ENCODE measurements at places on chromosomes 5 and 9.

- no peak for DNase-seq
Observed at GRCh38 chr5:54523534-54523933, 6.0 kb downstream of the SNX18 start.

DNA sequence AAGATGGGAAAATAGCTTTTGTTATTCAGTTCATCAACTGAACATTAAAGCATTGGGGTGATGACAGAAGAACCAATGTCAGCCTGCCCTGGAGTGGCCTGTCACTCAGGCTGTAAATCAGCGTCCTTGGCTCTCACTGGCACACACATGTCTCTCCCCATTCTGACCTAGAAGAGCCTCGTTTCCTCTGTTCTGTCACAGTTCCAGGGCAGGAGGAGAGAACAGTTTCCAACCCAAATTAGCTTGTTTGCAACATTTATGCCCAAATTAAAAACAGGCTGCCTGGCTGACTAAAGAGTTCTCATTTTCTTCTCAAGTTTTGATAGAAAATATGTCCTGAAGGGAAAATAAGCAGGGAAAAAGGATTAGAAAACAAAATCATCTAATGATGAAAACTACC is 520.1 kb downstream of the CHSY3 start:
- DNase-seq: no peak

GRCh38 chr9:114413861-114414301 is 26.1 kb upstream of the AKNA start:
- no peak for DNase-seq

GRCh38 chr9:36987891-36988290 is 46.2 kb downstream of the PAX5 start:
- no peak for DNase-seq

GRCh38 chr9:127890053-127890452 is 9.3 kb downstream of the ST6GALNAC6 start:
- DNase-seq: no peak

- DNase-seq: no peak
Observed at GRCh38 chr5:155728146-155728856, 598.7 kb upstream of the SGCD start.

- no peak for DNase-seq
Observed at GRCh38 chr9:109037946-109038715, 24.8 kb upstream of the CTNNAL1 start.

GRCh38 chr5:158591301-158591863 is 508.3 kb downstream of the EBF1 start:
- no peak for DNase-seq

GRCh38 chr5:168342151-168342825 is 50.8 kb downstream of the WWC1 start:
- DNase-seq: no peak

DNA sequence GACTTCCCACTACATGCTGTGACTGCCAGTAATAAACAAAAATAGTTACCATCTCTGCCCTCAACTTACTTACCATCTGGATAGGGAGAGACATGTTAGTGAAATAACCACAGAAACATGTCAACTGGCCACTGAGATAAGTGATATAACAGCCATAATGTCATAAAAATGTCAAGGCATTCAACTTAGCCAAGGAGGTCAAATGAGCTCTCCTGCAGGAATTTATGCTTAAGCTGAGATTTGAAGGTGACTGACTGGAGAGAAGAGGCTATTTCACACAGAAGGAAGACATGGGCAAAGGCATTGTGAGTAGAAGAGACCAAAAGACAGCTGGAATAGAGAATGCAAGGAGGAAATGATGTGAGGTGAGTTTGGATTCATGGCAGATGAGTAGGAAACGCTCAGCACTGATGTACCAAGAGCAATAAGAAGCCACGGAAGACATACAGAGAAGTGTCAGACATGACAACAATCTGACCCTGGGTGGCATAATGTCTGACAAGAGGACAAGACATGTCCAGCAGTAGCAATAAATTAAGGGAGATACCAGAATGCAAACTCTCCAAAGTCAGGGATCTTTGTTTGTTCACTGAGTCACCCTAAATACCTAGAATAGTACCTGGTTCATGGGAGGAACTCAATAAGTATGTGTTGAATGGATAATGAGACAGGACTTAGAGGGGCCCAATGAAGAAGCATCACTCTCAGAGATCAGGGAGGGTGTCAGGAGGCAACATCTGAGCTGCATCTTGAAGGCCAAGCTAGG is 318.8 kb downstream of the ACTL7B start:
- no peak for DNase-seq

GRCh38 chr9:124781967-124782660 is 5.2 kb downstream of the OLFML2A start:
- DNase-seq: no peak

DNA sequence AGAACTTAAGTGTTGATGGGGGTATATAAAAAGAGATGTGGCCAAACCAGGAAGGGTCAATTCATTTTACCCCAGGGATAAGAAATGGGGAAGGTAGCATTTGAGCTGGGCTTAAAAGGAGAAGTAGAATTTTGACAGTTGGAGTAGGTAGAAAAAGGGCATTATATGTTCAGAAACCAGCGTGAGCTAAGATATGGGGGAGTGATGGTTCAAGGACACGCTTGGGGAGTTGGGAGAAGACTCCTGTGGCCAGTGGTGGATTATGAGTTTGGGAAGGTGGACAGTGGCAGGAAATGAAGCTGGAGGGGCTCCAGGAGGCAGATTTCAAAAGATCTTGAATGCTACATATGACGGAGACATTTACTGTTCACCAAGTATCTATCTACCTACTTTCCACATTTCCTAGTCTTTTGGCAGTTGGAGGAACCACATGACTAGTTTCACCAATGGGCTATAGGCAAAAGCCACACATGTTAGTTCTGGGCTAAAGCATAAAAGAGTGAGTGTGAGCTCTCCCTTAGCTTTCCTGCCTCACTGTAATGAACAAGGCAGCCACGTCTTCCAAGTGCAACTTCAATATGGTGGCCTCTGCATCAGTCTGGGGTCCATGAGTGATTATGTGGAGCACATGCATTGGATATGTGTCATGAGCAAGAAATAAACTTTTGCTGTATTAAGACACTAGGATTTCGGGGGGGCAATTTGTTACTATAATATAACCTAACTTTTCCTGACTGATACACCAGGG is 15.7 kb upstream of the GSN start:
- no peak for DNase-seq

GRCh38 chr9:113886466-113886865 is 10.4 kb downstream of the ZNF618 start:
- no peak for DNase-seq

DNA sequence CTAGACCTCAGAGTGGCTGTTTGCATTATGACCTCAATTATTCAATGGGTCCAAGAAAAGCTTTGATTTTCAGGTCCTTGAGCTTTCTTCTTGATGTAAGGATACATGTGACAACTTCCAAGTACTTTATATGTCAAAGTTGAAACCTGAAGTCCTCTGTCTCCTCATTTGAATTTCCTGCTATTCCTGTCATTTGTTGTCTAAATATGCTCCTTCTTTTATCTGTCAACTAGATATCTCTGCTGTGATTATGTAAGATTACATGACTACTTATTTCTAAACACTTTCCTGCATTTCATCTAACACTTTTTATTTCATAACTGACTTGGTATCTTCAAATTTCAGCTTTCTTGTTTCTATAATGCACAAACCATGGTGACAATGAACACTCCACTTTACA is 670.0 kb upstream of the FAM174A start:
- no peak for DNase-seq

GRCh38 chr9:120522032-120522431 is 57.9 kb downstream of the CDK5RAP2 start:
- no peak for DNase-seq

DNA sequence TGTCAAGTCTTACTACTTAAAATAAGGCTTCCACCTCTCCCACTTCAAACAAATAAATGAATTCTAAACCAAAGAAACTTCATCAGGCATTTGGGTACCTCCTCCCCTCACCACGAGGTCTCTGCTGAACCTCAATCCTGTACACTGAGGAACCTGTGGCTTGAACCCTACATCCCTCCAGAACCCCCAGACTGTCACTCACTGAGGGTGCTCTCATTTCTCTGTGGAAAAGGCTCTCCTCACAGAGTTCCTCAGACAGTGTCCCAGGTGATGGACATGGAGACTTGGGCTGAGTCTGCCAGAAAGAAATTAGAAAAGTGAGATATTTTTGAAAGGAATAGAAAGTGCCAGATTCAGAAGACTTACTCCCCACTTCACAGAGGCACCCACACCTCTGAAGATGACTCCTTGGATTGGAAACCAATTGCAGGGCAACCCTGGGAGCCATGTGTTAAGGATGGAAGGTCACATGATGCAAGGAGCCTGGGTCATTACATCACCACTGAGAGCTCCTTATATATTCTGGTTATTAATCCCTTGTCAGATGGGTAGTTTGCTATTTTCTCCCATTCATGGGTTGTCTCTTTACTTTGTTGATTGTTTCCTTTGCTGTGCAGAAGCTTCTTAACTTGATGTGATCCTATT is 19.8 kb downstream of the MLANA start:
- no peak for DNase-seq

DNA sequence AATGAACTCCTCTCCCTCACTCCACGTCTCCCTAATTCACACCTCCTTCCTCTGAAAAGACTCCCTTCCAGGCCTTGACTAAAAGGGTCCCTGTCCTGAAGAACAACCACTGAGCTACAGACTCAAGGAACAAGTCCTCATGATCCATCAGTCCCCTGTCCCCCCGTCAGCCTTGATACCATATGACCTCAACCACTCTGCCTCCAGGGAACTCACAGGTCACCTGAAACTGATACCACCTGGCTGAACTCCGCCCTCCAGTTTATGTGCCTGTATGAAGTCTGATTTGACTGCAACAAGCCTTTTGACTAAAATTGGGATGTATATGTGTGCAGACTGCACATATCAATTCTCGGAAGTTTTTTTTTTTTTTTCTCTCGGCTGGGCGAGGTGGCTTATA is 88.7 kb downstream of the UGCG start:
- DNase-seq: no peak

- DNase-seq: no peak
Observed at GRCh38 chr5:137901011-137901817, 12.0 kb downstream of the PKD2L2 start.
